ENCODE measurements at places on chromosomes 5 and 9.
A peak's percentile ranks its signal among the peaks of the same experiment; 100 is the strongest.

GRCh38 chr5:78268356-78268755 is 26.1 kb downstream of the AP3B1 start:
- no peak for DNase-seq

DNA sequence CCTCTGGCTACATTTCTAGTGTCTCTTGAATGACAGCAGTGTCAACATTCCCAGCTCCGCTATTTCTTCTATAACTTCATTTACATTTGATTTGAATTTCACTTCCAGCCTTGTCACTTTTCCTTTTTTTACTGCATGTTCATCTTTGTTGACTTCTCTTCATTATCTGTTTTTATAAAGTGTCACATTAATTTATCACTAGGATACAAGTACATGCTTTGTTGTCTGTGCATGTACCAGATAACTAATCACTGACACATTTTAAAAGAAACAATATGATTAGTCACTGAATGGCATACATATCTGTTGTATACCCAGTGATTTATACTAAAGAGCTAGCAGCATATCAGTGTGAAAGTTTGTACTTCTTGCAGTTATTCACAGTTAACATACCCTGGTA is 29.1 kb downstream of the ARSK start:
- no peak for DNase-seq

GRCh38 chr5:53052499-53052898 is 57.1 kb downstream of the MOCS2 start:
- no peak for DNase-seq

DNA sequence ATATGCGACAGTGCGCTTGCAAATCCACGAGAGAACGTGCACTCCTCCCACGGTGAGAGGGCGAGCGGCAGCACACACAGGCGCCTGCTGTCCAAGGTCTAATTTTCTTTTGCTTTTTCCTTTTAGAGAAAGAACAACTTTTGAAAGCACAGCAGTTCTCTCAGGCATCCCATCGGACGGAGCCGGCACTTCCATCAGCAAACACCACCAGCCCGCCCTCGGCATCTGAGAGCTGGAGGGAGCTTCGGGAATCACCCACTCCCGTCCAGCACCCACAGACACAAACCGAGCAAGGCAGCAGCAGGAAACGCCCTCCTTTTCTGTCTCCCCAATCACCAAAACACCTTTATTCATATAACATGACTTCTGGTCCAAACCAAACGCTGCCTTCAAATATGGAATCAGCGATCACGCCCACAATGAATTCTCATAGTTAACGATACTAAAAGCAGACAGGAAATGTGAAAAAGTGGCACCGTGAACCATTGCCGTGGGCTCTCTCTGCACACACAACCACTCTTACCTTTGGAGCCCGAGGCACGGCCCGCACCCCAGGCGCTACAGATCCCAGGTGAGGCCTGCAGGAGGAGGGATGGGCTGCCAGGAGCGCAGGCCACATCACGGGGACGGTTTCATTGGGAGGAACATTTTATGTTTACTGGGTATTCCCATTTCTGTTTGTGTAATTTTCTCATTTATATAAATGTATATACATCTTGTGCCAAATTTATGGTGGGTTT is 14.2 kb downstream of the LPCAT1 start:
- DNase-seq, result no peak

DNA sequence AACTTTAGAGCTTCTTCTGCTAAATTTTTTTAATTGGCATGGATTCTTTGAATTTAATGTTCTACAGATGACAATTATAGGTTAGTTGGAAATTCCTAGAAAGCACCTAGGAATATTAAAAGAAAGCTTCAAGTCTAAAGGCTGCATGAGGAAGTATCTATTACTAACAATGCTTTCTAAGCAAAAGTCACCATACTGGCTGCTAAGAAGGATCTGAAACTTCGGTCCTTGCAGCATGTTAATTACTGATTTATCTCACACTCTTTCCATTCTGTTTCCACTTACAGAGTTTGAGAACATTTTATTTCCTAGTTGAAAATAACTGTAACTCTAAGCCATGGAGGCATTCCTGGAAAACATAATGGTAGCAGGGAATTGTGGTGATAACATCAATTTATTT is 8.4 kb downstream of the SEMA6A start:
- DNase-seq, result no peak

- DNase-seq, result peak; percentile 17
Observed at GRCh38 chr5:8383616-8384015, 514.7 kb downstream of the MTRR start.

DNA sequence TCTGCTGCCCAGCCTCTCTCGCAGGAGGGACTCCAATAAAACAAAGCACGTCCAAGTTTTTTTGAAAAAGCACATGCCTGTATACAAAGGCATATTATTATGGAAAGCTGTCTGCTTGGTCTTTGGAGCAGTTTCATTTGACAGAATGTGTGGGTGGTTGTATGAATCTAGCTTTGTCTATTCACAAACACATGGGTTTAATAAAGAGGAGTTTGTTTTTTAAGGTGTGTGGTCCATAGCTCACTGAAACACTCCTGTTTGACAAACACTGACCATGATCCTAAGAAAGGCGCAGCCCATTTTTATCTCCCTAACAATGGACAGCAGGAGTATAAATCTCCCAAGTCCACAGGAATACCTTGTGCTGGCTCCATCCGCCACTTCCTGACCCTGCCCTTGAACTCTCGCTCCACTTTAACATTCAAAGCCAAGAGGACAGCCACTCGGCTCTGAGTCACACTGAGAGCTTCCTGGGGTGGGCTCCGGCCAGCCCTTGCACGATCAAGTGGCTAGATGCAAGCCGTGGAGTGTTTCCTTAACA is 371.9 kb downstream of the EBF1 start:
- peak; percentile 30 for DNase-seq

DNA sequence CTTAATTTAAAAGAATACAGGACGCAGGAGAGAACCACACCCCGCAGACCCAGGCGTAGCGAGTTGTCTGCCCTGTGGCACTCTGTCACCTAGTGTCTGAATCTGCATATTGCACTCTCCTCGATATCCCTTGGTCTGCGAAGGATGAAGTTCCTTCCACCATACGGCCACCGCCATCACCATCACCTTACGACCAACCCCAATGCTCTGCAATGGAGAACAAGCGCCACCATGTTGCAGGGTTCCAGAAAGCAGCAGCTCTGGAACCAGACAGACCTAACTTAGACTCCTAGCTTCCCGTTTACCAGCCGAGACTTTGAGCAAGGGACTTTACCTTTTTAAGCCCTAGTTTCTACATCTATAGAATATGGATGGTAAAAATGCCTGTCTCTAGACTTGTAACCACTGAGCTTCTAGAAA is 77.4 kb upstream of the DMRT1 start:
- peak; percentile 43 for DNase-seq

DNA sequence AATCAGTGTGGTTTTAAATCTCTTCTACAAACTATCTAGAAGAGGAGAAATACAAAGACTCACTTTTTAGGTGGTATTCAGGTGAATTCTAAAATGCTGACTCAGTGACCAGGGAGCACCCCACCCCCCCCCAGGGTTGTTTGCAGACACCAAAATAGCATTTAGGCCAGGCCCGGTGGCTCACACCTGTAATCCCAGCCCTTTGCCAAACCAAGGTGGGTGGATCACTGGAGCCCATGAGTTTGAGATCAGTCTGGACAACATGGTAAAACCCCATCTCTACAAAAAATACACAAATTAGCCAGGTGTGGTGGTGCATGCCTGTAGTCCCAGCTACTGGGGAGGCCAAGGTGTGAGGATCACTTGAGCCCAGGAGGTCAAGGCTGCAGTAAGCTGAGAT is 119.0 kb upstream of the LMX1B start:
- no peak for DNase-seq

- no peak for DNase-seq
Observed at GRCh38 chr5:124176692-124177091, 569.7 kb downstream of the ZNF608 start.

GRCh38 chr9:35102465-35102768 is 514 bp downstream of the STOML2 start:
- no peak for DNase-seq

DNA sequence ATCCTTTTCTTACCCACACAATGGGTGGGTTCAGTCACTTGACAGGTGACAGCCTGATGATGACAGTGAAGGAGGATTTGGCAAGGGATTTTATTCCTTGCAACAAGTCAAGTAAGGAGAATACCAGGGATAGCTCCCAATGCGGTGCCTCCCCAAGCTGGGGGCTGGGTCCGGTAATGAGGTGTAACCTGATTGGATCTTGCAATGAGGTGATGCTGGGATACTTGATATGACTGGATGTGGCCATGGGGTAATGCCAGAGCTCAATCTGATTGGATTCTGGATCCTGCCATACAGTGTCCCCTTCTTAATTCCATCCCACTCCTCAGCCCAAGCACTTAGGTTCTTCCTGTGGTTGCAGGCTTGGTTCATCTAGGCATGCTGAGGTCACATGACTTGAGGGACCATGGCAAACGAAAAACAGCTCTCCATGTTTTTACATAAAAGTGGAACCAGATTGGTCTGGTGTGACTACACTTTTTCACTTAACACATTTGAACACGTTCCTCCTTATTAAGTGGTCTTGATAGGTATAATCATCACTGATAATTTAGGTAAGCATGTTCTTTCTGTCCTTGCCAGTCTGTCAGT is 181.1 kb downstream of the PDZD2 start:
- no peak for DNase-seq

- no peak for DNase-seq
Observed at GRCh38 chr9:33125871-33126823, 41.0 kb downstream of the B4GALT1 start.

- DNase-seq, result no peak
Observed at GRCh38 chr9:37325778-37326177, 96.7 kb upstream of the GRHPR start.

- DNase-seq, result no peak
Observed at GRCh38 chr5:96870094-96871026, 5.9 kb upstream of the ERAP2 start.

GRCh38 chr5:118439831-118440230 is 548.5 kb downstream of the DTWD2 start:
- peak; percentile 81 for DNase-seq

DNA sequence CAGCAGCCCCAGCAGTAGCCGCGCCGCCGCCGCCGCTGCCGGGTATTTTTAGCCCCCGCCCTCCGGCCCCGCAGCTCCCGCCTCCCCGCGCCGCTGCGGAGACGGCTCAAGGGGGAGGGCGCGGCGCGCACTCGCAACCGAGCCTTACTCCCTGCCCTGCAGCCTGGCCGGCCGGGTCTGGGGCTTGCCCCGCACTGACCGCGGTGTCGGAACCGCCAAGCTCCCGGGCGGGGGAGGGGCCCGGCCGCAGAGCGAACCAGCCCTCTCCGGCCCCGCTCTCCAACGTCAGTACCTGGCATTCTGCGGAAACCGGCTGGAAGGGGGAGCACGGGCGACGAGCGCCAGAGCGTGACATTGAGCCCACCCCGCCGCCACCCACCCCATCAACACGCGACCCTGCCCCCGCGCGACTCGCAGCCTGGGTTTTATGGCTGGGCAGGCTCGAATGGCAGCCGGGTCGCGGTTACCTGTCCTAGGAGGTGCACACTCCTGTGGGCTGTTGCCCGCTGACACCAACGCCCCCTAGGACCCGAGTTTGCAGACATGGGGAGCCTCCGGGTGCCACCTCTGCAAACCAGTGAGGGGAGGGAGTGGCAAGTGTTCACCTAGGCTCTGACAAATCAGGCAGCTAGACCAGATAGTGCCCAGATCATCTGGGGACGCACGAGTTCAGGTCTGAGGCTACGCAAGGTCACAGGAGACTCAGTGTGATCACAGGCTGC is at the start of gene ACSL6:
Gene ACSL6 (minus strand): TSS at position 37 of the 722 bp plus-strand sequence. CDS start 105 bp downstream, outside the sequence.
- DNase-seq, result no peak

DNA sequence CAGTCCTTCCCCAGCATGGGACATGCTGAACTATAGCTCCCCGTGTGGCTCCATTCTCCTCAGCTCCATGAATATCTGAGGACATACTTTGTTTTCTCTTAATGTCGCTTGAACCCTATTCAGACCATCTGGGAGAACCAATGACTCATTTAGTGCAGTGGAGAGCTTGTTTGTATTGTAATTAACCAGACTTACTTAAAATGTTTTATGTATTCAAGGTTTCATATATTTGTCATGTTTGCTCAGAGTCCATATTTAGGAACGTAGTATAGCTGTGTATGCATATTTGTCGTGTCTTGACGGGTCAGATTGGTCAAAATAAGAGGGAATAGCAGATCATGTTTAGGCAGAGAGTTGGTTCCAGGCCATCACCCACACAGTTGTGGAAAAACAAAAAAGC is 150.1 kb upstream of the NTRK2 start:
- no peak for DNase-seq

- DNase-seq, result no peak
Observed at GRCh38 chr5:54717459-54717858, 199.9 kb downstream of the SNX18 start.

- peak; percentile 46 for DNase-seq
Observed at GRCh38 chr5:175344331-175345195, 99.4 kb downstream of the DRD1 start.

DNA sequence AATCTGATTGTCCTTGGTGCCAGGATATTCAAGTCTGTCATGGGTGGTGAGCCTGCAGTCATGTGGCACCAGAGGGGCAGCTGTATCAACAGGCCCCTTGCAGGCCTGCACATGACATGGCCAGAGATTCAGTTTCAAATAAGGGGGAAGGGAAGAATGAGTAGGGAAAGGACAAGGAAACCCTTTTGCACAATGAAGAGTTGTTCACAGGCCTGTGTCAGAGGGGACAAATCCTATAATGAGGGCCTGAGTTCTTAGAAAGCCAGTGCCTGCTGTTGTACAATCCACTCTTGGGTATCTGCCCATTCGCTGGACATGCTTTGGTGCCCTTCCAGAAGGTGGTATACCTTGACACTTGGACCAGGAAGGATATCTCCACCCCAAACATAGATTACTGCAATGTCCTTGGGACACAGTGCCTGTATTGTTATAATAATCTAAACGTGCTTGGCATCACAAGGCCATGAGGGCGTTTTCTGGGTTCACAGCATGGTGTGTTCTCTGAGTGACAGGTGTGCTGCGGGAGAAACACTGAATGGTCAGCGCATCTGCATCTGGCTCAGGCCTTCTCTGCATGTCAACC is 1.9 kb upstream of the TMEM171 start:
- DNase-seq, result no peak

- no peak for DNase-seq
Observed at GRCh38 chr5:89087551-89088318, 204.8 kb upstream of the MEF2C start.

- peak; percentile 33 for DNase-seq
Observed at GRCh38 chr5:55594671-55595070, 59.9 kb upstream of the PLPP1 start.

DNA sequence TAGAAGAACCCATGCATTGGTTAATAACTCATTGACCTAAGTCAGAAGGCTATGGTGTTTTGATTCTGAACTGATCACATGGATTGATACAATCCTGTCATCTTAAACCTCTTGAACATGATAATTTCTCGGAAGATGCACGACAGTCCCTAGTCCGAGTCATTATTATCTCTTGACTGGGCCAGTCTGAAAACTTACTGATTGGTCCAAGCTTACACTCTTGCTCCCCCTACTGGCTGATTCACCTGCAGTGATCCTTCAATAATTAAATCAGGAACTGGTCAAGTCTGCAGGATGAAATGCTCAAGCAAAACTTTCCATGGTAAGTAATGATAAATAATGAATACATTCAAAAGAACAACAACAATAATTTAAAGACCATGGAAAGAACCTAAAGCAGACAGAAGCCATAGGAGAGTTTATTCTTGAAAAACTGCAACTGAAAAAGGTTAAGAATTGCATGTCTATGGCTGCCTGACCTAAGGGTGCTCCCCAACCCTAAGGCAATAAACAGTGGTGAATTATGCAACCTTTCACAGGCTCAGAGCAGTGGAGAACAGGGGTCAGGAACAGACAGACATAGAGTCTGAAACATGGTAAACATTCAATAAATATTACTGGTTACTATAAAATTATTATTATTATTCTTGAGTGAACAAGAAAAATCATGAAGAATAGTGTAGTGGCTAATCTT is 79.3 kb downstream of the BRINP1 start:
- peak; percentile 33 for DNase-seq
